ACHN (cell line): ENCODE measurements at places on chromosomes 16 and 17.

DNA sequence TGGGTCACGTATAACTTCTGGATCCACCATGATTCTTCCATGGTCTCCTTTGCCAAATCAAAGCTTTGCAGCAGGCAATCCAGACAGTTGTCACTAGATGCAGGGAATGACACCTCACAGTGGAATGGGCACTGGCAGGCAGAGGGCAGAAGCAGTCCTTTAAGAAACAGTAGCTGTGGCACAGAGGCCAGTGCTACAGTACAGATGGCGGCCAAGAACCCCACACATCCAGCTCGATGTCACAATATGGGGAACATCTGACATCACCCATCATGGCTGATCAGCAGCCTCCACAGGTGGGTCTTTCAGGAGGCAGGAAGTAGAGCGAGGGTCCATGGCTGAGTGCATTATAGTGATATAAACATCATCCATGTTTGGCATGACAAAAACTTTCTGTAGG, 18.8 kb upstream of the ERN1 start:
- DNase-seq: peak; percentile 17

GRCh38 chr16:23868136-23868535, 32.4 kb downstream of the PRKCB start:
- DNase-seq: no peak

DNA sequence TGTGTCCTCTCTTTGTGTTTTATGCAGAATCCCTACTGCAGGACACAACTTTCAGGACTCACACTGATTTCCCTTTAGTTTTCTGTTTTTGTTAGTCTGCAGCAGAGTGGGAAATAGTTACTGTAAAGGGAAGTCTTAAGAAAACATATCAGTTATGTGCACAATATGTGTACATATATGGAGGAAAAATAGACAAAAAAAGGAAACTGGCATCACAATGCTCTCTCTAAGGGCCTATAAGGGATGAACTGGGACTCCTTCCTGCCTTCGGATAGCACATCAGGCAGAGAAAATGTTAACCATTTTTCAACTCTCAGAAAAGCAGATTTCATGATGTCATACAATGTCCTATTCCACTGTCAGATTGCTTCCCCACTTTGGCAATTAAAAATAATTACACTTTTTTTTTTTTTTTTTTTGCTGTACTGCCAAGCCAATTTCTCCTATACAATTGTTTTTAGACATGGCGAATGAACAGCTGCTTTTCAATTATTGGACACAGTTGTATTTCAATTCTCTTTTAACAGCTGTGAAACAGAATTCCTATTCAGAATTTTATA, 112.5 kb upstream of the KCNJ16 start:
- DNase-seq: no peak

DNA sequence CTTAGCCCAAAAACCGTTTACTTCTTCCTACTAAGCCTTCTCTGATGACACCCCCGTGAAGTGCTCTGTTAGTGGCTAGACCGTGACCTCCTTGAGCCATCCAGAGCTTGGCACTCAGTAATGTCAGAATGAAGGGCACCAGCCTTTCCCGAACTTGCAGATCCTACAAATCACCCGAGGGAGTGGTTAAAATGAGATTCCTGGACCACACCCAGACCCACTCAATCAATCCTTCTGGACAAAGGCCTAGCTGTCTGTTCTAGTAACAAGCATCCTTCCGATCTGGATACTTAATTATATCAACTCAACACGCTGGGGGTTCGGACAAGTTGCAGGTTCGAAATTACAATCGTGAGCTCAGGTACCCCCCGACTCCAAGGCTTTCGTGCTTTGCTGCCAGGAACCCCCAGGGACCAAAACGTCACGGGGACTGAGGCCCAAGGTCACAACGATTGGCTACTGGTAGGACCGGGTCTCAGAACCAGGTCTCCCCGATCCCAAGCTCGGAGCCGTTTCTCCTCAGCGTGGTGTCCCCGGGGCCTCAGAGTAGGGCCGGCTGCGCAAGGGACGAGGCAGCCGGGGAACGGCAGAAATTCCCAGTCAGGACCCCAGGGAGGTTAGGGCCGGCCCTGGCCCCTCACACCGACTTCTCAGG, 527 bp downstream of the CIAPIN1 start:
- peak; percentile 26 for DNase-seq

DNA sequence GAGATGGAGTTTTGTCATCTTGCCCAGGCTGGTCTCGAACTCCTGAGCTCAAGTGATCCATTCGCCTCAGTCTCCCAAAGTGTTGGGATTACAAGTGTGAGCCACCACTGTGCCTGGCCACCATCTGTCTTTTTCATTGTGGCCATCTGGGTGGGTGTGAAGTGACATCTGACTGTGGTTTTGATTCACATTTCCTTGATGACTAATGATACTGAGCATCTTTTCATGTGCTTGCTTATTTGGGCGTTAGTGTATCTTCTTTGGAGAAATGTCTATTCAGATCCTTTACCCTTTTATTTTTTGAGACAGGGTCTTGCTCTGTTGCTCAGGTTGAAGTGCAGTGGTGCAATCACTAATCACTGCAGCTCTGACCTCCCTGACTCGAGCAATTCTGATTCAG, 53.9 kb upstream of the ERN1 start:
- peak; percentile 10 for DNase-seq

DNA sequence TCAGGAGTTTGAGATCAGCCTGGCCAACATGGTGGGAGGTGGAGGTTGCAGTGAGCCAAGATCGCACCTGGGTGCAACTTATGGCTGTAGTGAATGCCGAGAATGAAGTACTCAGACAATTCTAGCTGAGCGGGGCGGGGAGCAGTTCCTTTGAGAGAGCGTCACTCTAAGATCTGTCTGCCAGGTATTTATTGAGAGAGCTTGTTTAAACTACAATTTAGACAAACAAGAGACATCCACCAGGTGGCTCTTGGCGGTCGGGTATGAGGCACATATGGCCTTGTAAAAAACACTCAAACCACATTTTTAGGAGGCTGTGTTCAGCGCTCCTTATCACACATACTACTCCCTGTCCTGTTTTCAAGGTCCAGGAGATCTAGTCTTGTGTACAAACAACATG, 40.6 kb upstream of the CDH1 start:
- DNase-seq: no peak

DNA sequence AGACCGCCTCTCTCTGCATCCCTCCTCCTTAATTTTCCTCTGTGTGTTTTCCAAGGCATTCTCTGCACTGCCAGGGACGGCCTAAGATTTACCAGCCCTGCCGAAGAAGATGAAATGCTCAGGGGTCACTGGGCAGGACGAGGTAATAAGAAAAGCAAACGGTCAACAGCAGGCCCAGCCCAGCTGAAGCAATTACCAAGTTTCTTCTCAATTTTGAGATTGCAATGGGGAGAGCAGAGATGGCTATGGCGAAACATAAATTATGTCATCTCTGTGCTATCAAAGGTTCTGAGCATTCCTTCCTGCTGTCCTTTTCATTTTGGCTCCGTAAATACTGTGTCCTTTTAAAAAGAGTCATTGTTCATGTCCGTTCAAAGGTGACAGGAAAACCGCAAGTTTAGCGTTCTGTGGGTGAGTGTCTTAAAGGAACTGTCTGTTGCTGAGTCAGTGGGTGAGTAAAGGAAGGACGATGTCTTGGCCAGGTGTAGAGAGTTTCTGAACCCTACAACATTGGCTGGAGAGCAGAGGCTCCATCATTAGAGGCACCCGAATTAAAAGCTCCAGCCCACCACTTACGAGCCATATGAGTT, 753.9 kb upstream of the EEF2KMT start:
- no peak for DNase-seq
